Left hindlimb (tissue), 1 donor: ENCODE measurements at places on chromosomes 6 and 20.

- DNase-seq = no peak
Measured at GRCh38 chr6:163181666-163182180, 232.8 kb upstream of the QKI start.

- peak; percentile 83 for DNase-seq
Measured at GRCh38 chr6:112251171-112251875, 3.0 kb downstream of the LAMA4 start.

GRCh38 chr6:81773887-81774286 is 21.4 kb upstream of the TENT5A start:
- no peak for DNase-seq

GRCh38 chr20:32828029-32828680 is 8.4 kb downstream of the MAPRE1 start:
- DNase-seq = no peak

- DNase-seq = no peak
Measured at GRCh38 chr6:18473755-18474154, 86.6 kb downstream of the RNF144B start.

GRCh38 chr20:8464368-8464767 is 332.3 kb downstream of the PLCB1 start:
- DNase-seq = no peak

DNA sequence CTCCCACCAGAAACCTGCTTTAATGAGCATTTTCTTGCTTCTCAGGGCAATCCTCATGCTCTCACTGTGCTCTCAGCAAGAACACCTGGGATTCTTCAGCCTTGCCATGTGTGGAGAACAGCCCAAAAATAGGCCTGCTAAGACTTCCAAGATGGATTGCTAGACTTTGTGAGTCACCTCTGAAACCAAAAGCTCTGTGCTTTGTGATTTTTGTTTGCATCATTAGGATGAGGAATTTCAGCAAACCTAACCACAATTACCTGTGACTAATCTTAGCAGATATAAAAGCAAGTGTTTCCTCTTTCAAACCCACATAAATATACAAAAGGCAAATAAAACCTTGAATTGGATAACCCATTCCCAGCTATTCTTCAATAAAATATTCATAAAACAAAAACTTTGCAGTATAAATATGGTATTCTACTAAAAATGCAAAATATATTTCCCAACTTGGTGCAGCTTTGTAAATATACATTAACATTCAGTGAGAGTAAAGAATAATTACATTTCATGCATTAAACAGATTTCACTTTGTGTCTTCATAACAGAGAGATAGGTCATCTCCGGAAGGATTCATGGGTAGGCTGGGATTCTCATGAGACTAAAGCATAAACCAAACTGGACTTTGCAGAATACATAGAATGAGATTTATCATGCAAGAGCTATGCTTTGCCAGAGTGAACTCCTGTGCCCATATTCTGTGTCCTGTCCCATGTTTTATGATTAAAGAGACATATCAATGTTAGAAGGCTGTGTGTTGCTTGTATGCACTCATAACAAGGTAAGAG is 33.5 kb downstream of the TPBG start:
- no peak for DNase-seq

GRCh38 chr20:54611708-54612412 is 136.5 kb downstream of the DOK5 start:
- peak; percentile 52 for DNase-seq

- DNase-seq = no peak
Measured at GRCh38 chr6:157229132-157229618, 94.1 kb downstream of the TMEM242 start.

- no peak for DNase-seq
Measured at GRCh38 chr6:3422435-3423070, 34.3 kb downstream of the SLC22A23 start.

DNA sequence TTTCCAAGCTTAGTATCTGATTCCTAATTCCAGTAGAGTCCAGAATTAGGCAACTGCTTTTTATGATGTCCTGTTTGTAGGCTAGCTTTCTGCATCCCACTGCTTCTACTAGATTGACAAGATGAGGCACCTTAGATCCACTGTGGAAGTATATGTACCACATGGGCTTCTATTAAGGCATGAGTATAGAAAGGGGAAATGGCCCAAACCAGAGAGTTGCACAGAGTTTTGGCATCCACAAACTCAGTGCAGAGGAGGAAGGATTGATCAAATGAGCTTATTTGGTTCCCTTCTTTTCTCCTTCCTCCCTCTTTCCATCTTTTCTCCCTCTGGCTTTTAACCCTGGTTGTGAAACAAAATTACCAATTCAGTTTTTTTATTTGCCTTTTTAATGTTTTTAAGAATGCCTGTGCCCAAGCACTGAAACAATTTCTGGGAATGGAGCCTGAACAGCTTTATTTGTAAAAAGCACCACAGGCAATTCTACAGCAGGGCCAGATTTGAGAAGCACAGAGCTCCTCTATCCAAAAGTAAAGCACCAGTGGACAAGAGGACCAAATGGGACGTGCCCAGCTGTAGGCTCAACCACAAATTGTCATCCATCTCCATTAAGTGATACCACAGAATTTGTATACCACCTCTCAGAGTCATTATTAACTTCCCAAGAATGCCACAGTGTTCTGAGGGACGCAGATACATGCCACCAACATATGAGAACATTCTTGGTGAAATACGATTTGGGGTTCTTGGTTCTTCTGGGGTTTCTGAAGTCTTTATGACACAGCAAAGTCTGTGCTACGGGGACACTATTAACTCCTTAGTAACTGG is 969.1 kb downstream of the KIF16B start:
- no peak for DNase-seq

DNA sequence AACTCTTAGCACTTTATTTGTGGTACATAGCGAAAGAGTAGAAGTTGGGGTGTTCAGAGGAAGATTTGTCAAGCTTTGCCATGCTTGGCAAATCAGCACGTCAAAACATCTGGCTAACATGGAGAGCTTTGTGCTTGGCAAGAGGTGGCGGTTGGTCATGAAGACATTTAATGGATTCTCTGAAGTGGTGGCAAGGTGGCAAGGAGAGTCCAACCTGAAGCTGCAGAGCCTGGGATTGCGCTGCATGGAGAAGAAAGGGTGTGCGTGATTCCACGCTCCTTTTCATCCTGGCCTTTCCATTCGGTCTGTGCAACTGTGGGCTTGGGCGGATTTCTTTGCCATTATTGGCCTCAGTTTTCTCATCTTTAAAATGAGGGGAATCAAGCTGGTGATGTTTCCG is 3.1 kb downstream of the PYGB start:
- no peak for DNase-seq

- no peak for DNase-seq
Measured at GRCh38 chr6:43181621-43181941, 415 bp upstream of the CUL9 start.

DNA sequence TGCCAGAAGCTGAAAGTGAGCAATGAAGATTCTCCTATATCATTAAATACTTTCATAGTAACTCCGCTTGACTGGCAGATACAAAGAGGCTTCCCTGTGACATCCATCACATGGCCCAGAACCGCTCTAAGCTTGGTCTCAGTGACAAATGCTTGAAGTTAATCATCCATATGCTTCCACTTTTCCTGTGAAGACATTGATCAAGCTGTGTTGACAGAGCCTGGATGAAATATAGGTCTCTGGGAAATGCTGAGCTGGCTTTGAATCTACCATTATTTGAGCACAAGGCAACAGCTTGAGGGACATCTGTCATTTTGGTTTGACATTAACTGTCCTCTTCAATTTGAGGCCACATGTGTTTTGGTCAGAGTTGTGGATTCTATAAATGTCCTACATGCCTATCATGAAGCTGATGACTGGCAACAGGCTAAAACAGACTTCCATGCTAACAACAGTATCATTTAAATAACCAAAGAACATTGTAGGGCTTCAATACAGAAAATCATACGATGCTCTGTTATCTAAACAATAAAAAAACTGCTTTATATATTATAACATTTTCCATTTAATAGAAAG is 402.2 kb upstream of the IRAK1BP1 start:
- DNase-seq = no peak

- no peak for DNase-seq
Measured at GRCh38 chr6:23532227-23532626, 593.8 kb upstream of the NRSN1 start.

- no peak for DNase-seq
Measured at GRCh38 chr6:156598855-156599180, 178.4 kb upstream of the ARID1B start.

DNA sequence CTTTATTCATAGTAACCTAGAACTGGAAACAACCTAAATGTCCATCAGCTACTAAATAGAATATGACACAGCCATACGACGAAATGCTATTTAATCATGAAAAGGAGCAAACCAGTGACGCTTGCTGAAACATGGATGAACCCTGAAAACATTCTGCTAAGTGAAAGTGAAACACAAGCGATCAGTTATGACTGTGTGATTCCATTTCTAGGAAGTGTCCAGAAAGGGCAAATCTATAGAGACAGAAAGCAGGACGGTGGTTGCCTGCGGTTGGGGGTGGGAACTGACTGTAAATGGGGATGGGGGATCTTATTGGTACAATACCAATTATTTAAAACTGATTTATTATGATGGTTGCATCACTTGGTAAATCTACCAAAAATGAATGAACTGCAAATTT is 126.8 kb downstream of the IPCEF1 start:
- no peak for DNase-seq

DNA sequence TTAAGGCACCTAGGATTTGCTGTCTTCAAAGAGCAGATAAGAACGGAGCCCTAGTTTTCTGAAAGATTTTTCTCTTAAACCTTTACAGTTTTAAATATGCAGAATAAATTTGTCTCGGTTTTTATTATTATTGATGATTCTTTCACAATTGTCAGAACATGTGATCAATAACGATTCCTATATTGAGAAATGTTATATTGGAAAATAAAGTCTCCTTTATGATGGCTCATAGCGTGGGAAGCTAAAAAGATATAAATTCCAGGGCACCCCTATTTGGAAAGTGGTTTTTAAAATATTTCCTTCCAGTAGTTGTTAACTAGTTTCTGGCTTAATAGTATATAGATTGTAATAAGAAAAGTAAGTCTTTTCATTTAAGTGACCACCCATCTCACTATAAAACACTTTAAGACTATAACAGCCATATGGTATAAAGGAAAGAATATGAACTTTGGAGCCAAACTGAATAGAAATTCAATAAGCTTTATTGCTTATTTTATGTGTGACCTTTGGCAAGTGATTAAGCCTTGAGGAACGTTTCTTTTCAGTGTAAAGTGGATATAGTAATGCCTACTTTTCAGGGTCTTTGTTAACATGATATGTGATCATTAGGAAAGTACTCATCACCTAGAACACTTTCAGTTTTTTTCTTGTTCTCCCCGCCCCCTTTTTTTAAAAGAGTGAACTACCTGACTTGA is 369.6 kb downstream of the LAMA2 start:
- no peak for DNase-seq

DNA sequence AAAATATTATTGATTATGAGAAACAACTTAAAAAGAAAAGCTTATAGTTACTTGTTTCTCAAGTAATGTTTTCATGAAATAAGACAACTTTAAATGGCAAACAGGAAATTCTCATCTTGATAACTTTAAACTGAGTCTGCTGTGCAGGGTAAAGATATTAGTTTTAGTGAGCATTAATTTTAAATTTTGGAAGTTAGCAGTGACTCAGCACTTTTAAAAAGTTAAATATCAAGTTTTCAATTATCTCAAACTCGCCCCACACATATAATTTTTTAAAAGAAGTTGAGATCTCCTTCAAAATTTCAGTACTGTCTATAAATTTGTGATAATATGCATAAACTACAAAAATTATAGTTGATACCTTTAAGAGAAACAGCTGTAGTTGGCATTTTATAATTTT is 337.3 kb upstream of the NT5E start:
- DNase-seq = no peak

DNA sequence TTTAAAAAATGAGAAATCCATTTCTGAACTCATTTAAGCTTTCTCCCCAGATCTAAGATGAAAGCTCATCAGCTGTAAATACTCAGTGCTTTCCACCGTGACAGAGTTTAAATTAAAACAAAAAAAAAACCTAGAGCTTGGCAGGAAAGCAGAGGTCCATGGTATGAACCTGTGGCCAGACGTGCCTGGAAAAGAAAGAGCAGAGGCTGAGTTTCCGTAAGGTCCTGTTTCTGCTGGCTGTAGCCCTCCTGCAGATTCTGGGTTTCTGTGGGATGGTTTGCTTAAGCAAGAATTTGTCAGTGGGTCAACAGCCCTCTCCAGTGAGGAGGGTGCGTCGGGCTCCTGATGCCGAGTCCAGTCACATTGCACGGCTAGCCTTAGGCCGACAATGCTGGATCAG is 383.2 kb downstream of the SAMD5 start:
- no peak for DNase-seq
